ENCODE measurements at places on chromosomes 3 and 15. TPM values are rescaled to one million over a fixed set of nuclear protein-coding genes. Genes with fewer than 3 reads are reported as not detected.
A peak's percentile ranks its signal among the peaks of the same experiment; 100 is the strongest.

DNA sequence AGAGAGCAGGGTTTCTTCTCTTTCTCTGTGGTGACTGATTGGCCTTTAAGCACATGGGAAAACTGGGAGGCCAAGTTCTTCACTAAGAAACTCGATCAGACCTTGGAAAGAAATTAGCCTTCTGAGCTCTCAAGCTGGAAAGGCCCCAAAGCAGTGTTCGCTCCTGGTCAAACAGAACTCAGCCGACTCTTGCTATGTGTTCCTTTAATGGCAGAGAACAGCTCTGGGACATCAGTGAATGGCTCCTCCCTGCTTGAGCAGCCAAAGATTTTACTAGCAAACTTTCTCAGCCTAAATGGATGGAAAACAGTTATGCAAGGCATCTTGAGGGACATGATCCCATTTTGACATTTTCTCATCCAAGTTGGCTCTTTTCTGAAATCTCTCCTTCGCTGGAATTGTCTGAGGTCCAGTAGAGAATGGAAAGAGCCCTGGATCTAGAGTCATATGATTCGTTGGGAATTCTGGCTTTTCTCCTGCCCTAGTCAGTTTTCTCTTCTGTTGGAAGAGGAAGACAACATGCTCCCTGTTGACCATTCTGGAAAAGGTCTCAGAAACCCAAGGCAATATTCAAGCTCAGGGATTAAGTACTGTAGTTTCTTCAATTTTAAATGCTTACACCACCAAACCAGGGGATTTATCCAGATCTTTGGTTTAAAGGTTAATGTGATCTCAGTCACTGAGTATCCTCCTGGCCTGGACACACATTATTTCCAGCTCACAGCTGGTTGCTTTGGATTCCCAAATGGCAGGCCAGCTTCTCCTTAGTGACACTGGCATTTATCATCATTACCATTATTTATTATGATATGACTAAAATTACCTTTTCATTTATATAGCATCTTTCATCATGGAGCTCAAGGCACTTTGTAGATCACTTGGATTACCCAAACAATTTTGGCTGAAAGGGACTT, 319.6 kb downstream of the AGBL1 start:
- H3K4me3 ChIP-seq = no peak overlapping the region
- no peaks in the 10 kb centered on the region for H3K27me3 ChIP-seq
- H3K36me3 ChIP-seq = no peaks in the 10 kb centered on the region
- no peak overlapping the region for H3K27ac ChIP-seq
- H3K4me1 ChIP-seq = no peaks in the 10 kb centered on the region

- H3K27me3 ChIP-seq = peaks cover 23% of the 10 kb centered on the region
- H3K4me1 ChIP-seq = peaks cover 14% of the 10 kb centered on the region
- H3K4me3 ChIP-seq = no peak overlapping the region
- no peak overlapping the region for H3K27ac ChIP-seq
- no peak for DNase-seq
Observed at GRCh38 chr3:194005930-194006501, 129.9 kb upstream of the HES1 start.

DNA sequence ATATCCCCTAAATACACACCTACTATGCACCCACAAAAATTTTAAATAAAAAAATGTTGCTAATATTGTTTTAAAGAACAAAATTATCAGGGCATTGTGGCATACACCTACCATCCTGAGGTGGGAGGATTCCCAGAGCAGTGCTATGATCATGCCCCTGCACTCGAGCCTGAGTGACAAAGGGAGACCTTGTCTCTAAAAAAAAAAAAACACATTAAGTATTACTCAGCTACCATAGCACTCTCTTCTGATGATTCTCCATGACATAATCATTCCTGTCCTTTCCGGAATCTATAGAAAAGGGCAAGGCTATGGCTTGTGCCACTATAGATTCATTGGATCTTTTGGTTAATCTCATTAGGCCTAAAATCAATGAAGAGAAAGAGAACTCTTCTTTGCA, 77.4 kb downstream of the ACAP2 start:
- DNase-seq = no peak
- H3K27me3 ChIP-seq = no peaks in the 10 kb centered on the region
- H3K27ac ChIP-seq = no peak overlapping the region
- no peak overlapping the region for H3K4me3 ChIP-seq
- peaks cover 35% of the 10 kb centered on the region for H3K4me1 ChIP-seq

Gene LEO1
- total RNA-seq = 20.9 TPM

- H3K27me3 ChIP-seq = no peaks in the 10 kb centered on the region
- peaks cover 22% of the 10 kb centered on the region for H3K4me1 ChIP-seq
- no peak overlapping the region for H3K4me3 ChIP-seq
Observed at GRCh38 chr3:32143849-32144757, 37.7 kb downstream of the GPD1L start.

DNA sequence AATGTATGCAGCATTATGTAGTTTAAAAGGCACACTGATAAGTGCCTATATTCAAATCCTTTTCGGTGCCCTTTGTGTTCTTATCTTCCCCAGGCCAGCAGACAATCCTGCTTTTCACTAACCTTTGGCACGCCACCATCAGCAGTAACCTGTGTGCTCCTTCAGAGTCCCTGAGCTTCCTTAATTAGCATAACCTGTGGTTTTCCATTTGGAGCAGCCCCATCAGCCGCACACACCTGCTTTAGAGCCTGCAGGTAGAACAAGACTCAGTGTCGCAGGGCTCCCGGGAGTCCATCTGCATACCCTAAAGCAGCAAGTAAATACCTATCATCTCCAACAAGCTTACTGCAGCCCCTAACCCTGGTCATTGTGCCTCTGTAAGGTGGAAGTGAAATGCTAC, 755.1 kb downstream of the ROBO2 start:
- H3K4me3 ChIP-seq = no peak overlapping the region
- H3K27ac ChIP-seq = no peak overlapping the region
- no peaks in the 10 kb centered on the region for H3K27me3 ChIP-seq
- H3K36me3 ChIP-seq = no peaks in the 10 kb centered on the region
- no peak for DNase-seq

DNA sequence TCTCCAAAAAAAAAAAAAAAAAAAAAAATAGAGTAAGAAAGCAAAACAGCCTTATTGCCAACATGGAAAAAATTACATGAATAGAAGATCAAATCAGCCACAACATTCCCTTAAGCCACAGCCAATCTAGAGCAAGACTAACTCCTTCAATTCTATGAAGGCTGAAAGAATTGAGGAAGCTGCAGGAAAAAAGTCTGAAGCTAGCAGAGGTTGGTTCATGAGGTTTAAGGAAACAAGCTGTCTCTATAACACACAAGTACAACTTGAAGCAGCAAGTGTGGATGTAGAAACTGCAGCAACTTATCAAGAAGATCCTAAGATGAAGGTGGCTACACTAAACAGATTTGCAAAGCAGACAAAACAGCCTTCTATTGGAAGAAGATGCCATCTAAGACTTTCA, 9.3 kb downstream of the PARL start:
- no peak for DNase-seq
- no peak overlapping the region for H3K4me3 ChIP-seq
- H3K36me3 ChIP-seq = peaks cover 4% of the 10 kb centered on the region
- H3K4me1 ChIP-seq = peaks cover 74% of the 10 kb centered on the region
- H3K27me3 ChIP-seq = no peaks in the 10 kb centered on the region
- no peak overlapping the region for H3K27ac ChIP-seq

- H3K36me3 ChIP-seq = no peaks in the 10 kb centered on the region
- H3K4me1 ChIP-seq = no peaks in the 10 kb centered on the region
- no peak for DNase-seq
- H3K4me3 ChIP-seq = no peak overlapping the region
- H3K27me3 ChIP-seq = peaks cover 6% of the 10 kb centered on the region
- no peak overlapping the region for H3K27ac ChIP-seq
Observed at GRCh38 chr3:63611382-63611781, 41.1 kb upstream of the SNTN start.

Gene AP3B2
- total RNA-seq = 1.7 TPM

DNA sequence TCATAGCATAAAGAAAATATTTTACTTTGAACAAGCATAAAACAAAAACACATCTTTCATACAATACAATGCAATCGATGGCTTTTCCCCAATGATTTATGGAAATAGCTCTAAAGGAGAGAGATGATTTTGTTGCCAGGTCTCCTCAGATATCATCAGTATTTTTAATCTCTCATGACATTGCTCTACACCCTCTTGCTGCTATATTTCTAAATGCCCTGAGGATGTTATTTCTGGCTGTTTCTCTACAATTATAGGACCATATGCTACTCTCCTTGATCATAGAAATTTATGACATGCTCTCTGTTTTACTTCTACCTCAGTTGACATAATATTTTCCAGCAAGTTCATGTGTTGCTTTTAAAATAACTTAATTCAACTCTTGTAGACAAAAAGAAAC, 654.9 kb upstream of the GBE1 start:
- no peak overlapping the region for H3K27ac ChIP-seq
- H3K36me3 ChIP-seq = no peaks in the 10 kb centered on the region
- no peaks in the 10 kb centered on the region for H3K27me3 ChIP-seq
- H3K4me1 ChIP-seq = no peaks in the 10 kb centered on the region
- H3K4me3 ChIP-seq = no peak overlapping the region

Gene BOC
- not detected for total RNA-seq

Gene SSR3
- total RNA-seq = 68.5 TPM

DNA sequence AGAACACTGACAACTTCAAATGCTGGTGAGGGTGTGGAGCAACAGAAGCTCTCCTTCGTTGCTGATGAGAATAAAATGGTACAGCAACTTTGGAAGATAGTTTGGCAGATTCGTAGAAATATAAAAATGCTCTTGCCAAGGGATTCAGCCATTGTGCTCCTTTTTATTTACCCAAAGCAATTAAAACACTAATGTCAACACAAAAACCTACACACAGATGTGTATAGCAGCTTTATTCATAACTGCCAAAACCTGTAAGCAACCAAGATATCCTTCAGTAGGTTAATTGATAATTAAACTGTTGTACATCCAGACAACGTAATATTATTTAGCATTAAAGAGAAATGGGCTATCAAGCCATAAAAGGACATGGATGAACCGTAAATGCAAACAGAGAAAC, 37.8 kb upstream of the LSAMP start:
- no peaks in the 10 kb centered on the region for H3K36me3 ChIP-seq
- DNase-seq = no peak
- no peaks in the 10 kb centered on the region for H3K4me1 ChIP-seq
- no peak overlapping the region for H3K27ac ChIP-seq

DNA sequence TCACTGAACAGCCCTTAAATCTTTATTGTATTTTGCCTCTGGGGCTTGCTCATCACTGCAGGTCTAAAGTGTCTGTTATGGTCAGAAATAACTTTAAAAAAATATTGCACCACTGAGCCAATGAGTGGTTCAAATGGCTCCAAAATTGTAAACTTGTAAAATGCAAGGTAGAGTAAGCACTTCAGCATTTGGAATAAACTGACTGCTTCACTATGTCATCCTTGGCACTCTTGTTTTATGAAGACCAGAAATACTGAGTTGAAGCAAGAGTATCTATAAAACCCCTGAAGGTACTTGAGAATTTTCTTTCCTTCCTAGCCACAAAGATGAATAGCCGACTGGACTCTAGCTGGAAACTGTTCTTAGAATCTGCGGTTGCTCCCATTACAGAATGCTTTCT, 390.3 kb upstream of the DPH6 start:
- H3K4me1 ChIP-seq = no peaks in the 10 kb centered on the region
- no peak overlapping the region for H3K27ac ChIP-seq
- no peak overlapping the region for H3K4me3 ChIP-seq
- DNase-seq = no peak
- no peaks in the 10 kb centered on the region for H3K36me3 ChIP-seq

Gene SIDT1
- total RNA-seq = 71.2 TPM

Gene CYP1A1
- 0.18 TPM for total RNA-seq

GRCh38 chr15:78327466-78327865, 12.7 kb upstream of the CRABP1 start:
- H3K27me3 ChIP-seq = no peaks in the 10 kb centered on the region
- no peak overlapping the region for H3K4me3 ChIP-seq
- no peak overlapping the region for H3K27ac ChIP-seq
- no peaks in the 10 kb centered on the region for H3K4me1 ChIP-seq
- no peak for DNase-seq

GRCh38 chr3:161893972-161894371, 397.4 kb downstream of the OTOL1 start:
- H3K36me3 ChIP-seq = no peaks in the 10 kb centered on the region
- H3K4me3 ChIP-seq = no peak overlapping the region
- H3K4me1 ChIP-seq = no peaks in the 10 kb centered on the region
- no peak overlapping the region for H3K27ac ChIP-seq

- H3K36me3 ChIP-seq = peaks cover 4% of the 10 kb centered on the region
- peak within 1 kb of the TSS; percentile 91 for H3K4me3 ChIP-seq
- H3K27ac ChIP-seq = peak within 1 kb of the TSS; percentile 98
Observed at GRCh38 chr3:13420045-13420830, at the start of gene NUP210. Gene NUP210 (minus strand): TSS chr3:13420322. CDS start chr3:13420226, 96 bp downstream.

- DNase-seq = no peak
- H3K27me3 ChIP-seq = peaks cover 38% of the 10 kb centered on the region
- H3K4me1 ChIP-seq = no peaks in the 10 kb centered on the region
Observed at GRCh38 chr3:150106740-150107428, 136.2 kb upstream of the PFN2 start.

DNA sequence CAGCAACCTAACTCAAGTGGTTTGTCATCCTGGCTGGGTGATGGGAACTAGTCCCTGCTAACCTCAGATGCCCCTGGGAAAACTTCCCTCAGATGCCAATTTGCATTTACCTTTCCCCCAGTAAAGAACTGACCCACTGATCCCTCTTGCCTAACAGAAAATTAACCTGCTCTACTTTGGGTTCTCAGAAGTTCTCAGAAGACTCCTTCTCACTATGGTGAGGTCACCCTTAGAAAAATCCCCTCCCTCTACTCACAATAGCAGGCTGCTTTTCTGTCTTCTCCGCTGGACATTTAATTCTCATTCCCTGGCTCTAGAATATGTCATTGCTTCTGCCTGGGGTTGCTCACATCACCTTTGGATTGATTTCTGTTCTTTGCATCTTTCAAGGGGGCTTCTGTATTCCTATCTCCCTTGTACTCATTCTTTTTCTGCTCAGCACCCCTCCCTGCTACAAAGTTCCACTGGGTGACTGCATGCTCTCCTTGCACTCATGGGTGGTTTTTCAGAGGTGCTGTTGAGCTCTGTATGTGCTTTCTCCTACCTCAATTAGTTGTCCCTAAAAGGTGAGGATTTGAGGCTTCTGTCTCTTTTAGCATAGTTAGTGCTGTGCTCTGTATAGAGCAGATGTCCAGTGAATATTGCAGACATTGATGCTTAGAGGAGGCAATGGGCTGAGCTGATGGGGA, 869 bp downstream of the PLA1A start:
- H3K4me1 ChIP-seq = no peaks in the 10 kb centered on the region
- no peak for DNase-seq
- no peaks in the 10 kb centered on the region for H3K27me3 ChIP-seq
- no peak overlapping the region for H3K4me3 ChIP-seq
- no peak overlapping the region for H3K27ac ChIP-seq

DNA sequence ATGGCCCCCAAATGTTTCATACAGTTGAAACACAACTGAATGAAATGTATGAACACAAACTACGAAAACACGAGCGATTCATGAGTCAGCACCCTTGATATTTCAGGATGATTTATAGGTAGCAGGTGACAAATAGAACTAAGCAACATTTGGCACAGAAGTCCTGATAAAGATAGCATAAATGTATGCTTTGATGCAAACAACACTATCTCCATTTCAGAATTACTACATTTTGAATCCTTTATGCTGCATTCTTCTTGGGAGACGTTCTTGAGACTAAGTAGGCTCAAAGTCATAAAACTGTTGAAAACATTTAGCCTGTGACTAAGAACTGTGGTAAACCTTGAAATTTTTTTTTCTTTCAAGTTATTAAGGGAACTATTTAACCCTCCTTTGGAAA, 200.3 kb upstream of the ICE2 start:
- no peaks in the 10 kb centered on the region for H3K27me3 ChIP-seq
- DNase-seq = no peak
- H3K36me3 ChIP-seq = peaks cover 17% of the 10 kb centered on the region
- no peak overlapping the region for H3K27ac ChIP-seq
- no peaks in the 10 kb centered on the region for H3K4me1 ChIP-seq

GRCh38 chr15:71278989-71279756, 163.9 kb downstream of the THSD4 start:
- no peak overlapping the region for H3K4me3 ChIP-seq
- DNase-seq = no peak
- no peaks in the 10 kb centered on the region for H3K36me3 ChIP-seq

All from naive thymus-derived CD8-positive, alpha-beta T cell (primary cell).